C1 segment of cervical spinal cord (tissue), 14 donors: ENCODE measurements at places on chromosomes 1 and 21.
A peak's percentile ranks its signal among the peaks of the same experiment; 100 is the strongest.

- DNase-seq: no peak
These were observed 149.9 kb upstream of the RGS18 start for GRCh38 chr1:192008281-192008825.

- no peak for DNase-seq
These were observed 1.8 kb downstream of the RHOC start for GRCh38 chr1:112704934-112705627.

DNA sequence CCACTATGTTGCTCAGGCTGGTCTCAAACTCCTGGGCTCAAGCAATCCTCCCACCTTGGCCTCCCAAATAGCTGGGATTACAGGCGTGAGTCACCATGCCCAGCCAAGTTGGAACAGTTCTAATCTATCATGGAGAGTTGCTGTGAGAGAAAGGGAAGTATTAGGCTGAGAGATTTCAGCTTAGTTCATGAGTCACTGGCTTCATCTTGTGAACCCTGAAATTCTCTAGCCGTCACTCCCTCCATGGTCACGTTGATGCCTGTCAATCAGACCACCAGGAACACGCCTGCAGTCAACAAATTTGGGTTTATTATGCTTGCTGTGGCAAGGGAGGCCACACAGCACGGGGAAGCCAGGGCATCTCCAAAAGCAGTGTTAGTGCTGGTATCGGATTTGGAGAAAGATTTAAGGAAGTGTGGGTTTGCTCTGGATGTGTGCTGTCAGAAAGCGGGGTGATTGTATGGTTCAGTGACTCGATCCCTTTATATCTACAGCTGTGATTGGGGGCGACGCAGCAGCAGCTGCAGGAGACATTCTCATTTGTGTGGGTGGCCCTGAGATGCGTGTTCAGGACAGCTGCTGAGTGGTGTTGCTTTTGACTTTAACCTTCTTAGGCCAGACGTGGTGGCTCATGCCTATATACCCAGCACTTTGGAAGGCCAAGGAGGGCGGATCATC lies 18.7 kb downstream of the UQCRHL start:
- no peak for DNase-seq

DNA sequence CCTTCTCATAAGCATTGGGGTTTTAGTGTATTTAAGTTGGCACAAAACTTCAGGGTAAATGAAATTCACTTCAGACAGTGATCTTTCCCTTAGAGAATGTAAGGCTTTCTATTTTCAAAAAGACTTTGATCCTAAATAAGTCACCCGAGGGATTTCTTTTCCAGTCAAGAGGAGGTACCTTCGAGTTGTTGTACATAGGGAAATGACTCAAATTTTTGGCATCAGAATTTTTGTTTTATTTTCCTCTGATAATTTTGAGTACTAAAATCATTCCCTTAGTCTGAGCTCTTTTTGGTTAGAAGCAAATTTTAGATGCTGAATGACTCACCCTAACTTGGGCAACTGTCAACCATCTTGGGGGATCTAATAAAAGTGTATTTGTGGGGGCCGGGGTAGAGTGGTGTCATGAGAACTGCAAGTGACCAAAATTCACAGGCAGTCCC lies 193.9 kb downstream of the DHRS3 start:
- no peak for DNase-seq

DNA sequence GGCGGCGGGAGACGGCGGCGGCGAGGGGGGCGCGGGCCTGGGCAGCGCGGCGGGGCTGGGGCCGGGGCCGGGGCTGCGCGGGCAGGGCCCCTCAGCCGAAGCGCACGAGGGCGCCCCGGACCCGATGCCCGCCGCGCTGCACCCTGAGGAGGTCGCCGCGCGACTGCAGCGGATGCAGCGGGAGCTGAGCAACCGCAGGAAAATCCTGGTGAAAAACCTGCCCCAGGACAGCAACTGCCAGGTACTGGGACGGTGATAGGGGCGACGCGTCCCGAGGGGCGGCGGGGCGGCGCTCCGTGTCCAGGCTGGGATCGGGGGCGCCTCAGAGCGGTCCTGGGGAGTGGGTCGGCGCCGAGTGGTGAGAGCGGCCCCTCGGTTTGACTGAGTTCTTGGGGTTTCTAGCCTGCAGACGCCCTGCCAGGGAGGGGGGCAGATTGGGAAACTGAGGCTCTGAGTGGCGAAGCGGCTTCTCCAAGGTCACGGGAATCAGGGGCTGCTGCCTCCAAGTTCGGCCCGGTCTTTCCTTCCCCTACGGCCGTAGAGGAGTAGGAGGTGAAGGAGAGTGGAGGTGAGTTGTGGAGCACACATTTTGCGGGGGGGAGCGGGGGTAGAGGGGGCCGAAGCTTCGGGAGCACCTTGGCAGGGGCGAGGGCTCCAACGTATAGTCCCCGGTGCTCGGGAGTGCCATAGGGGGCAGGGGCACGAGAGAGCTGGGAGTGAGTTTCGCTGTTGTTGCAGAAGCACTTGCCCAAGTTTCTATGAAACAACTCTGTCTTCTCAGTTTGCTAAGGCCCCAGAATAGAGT lies 508 bp downstream of the RAVER2 start:
- DNase-seq: peak; percentile 64

DNA sequence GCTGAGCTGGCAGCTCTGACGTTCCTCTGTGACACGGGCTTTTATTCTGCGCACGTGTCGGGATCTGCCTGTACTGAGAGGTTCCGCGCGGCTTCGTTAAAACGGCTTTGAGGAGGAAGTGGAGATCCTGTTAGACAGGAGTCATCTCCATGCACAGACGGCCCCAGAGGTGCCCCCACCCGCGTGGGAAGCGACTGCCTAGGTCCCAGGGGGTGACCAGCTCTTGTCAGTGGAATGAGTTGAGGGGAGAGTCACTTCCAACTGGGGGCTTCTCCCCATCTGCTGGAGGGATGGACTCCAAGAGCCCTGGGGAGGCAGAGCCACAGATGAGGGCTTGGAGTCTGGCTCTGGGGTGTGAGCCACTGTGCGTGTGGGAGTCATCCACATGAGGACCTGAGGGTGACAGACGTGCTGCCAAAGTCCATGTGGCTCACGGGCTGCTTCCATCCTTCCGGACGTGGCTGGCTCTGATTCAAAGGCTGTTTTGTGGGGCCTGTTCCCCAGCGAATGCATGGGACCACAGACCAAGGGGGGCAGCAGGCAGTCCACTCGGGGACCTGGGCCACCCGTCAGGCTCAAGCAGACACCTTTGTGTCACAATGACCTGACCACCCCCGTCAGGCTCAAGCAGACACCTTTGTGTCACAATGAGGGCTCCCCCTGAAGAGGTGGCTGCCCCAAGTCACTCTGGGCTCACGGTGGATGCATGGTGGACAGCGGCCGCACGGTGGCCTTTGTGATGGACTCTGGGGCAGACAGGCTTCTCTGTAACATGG lies 26.8 kb downstream of the PTTG1IP start:
- no peak for DNase-seq

GRCh38 chr1:243680860-243681259 lies 169.2 kb downstream of the AKT3 start:
- no peak for DNase-seq

DNA sequence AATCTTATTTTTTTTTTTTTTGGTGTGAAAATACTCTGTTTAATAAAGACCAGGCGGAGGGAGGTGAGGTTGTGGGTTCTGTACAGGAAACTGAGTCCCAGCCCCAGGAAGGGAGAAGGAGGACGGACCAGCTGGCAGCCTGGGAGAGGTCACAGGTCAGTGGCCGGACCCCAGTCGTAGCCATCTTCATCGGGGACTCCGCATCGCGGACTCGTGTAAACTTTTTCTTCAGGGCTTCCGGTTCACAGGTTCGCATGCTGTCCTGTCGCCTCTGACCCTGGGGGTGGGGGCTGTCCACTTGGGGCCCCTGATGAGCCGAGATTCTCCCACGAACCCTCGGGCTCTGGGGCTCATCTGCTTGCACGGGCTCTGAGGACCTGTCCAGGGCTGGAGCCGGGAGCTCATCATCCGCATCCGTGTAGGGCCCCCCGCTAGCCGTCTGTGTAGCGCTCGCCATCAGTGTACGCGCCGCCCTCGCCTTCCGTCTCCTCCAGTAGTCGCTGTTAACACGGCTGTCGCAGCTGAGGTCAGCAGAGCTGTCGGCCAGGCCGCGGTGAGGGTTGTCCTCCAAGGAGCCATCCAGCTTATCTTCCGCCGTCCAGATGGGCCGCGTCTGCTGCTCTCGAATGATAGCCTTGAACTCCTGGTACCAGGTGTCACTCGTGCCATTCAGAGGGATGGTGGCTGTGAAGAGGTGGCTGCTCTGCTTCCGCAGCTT lies 975.7 kb upstream of the PRMT6 start:
- DNase-seq: no peak

GRCh38 chr1:44636688-44637598 lies 37.3 kb downstream of the TMEM53 start:
- no peak for DNase-seq

DNA sequence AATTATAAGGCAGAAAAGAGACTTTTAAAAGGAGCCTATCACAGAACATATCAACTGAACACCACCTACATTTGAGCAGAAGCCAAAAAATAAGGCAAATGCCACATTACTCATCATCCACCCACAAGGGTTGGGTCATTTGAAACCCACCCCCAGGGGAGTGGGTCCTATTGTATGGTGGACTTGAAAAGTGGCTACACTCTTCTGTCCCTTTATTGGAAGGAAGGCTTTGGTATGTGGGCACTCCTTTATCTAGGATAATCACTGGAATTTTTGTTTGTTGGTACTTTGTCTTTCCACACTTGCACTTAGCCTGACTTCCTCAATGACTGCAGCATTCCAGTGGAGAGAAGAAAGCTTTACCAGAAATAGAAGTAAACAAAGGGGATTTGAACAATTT lies 157.2 kb upstream of the COL11A1 start:
- no peak for DNase-seq

GRCh38 chr1:168312718-168313604 lies 32.3 kb downstream of the TBX19 start:
- DNase-seq: no peak

GRCh38 chr1:205770618-205771017 lies 4.7 kb downstream of the RAB29 start:
- no peak for DNase-seq

DNA sequence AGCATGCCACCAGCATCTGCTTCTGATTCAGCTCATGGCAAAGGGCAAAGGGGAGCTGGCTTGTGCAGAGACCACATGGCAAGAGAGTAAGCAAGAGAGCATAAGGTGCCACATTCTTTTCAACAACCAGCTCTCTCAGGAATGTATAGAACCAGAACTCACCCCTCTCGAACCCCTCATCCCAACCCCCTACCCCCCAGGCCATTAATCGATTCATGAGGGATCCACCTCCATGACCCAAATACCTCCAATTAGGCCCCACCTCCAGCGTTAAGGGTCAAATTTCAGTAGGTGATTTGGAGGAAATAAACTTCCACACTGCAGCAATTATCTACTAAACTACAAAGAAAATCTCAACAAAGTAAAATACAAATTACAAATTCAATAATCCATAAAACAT lies 32.2 kb upstream of the LRRC7 start:
- DNase-seq: no peak

DNA sequence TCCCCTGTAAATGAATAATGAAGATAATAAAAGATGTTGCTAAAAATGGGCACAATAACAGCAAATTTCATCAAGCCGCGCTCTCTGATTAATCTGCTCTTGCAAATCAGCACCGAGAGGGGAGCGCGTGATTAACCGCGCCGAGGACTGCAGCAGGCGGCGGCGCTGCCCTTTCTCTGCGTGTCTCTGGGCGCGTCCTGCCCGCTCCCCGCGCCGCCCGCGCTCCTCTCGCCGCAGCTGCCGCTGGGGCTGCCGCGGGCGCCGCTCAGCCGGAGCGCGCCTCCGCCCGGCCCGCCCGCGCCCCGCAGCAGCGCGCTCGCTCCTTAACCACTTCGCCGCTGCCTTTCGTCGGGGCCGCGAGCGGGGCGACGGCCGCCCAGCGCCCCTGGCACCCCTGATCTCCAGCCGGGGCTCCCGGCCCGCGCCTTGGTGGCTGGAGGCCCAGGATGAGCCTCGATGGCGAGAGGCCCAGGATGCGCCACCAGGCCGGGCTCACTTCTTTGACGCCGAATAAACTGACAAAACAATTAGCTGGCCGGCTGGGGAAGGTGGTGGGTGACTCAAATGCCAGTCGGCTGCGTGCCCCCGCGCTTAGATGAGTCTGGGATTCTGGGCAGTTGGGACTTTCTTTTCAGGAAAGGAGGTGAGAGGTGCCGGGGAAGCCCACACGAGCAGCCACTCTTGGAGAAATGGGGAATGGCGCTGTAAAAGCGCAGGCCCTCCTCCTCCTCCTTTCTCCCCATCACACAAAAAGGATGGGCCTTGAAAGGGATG lies 221.4 kb upstream of the PKN2 start:
- DNase-seq: peak; percentile 13

DNA sequence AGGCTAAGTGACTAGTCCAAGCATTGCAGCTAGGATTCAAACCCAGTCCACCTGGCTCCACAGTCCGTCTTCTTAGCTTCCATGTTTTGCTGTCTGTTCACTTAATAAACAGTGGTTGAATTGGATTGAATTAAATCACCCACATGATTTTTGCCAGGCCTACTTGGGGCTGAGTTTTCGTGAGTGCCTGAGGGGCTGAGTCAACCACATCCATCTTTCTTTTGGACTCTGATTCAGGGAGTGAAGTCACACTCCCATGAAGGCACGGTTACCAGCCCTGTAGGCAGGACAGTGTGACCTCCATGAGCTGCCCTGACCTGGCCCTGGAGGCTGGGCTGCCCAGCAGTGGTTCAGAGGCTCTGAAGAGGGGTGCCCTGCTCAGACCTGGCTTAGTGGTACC lies 123.7 kb downstream of the ACTL8 start:
- no peak for DNase-seq

GRCh38 chr1:172405912-172406311 lies 14.6 kb upstream of the C1orf105 start:
- DNase-seq: no peak

GRCh38 chr1:154730986-154731489 lies 123.1 kb upstream of the ADAR start:
- DNase-seq: peak; percentile 31

DNA sequence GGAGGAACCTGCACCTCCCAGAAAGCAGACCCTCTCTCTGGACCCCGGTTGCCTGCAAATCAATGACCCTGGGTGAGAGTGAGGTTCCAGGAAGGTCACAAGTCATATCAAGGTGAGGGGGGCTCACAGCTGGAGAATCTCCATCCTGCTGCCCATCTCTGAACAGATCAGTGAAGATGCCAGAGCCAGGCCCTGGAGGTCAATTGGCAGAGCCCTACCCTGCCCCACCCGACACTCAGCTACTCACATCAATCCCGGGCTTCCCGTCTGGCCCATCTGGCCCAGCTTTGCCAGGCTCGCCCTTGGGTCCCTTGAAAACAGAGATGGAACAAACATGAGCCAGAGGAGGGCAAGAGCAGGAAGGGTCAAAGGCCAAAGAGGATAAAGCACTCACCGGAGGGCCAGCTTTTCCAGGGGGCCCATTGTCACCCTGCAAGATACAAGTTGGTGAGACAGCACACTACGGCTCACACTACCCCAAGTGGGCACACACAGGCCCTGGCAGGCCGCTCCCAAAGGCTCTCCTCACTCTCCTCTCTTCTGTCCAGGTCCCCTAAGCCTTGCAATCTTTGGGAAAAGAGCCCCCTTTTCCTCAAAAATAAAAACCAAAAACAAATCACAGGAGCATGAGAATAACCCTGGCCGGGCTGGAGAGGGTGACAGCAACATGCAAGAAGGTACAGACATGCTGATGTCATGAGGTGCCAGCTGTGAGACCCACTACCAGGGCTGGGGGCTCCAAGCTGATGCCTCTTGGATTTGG lies 2.9 kb downstream of the COL9A2 start:
- no peak for DNase-seq

- DNase-seq: no peak
These were observed 35.1 kb upstream of the ETS2 start for GRCh38 chr21:38770660-38771059.
